ENCODE measurements at places on chromosomes 1 and 21.

- DNase-seq: no peak
Measured at GRCh38 chr1:65163201-65163805, 15.3 kb downstream of the AK4 start.

DNA sequence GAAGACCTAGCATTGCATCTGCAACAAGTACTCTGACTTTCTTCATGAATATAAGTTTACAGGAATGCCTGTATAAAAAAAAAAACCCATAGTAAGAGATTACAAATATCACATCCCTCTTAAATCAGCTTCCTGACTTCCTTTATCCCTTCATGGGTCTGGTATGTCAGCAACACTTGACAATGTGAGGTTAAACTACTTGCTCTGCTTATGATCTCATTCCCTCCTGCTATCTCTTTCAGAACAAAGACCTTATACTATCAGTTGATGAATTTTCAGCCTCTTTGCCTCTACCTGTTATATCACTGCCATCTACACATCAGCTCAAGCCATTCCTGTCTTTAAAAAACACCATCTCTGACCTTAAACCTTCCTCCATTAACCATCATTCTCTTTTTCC is 130.9 kb upstream of the SAMSN1 start:
- DNase-seq: no peak

DNA sequence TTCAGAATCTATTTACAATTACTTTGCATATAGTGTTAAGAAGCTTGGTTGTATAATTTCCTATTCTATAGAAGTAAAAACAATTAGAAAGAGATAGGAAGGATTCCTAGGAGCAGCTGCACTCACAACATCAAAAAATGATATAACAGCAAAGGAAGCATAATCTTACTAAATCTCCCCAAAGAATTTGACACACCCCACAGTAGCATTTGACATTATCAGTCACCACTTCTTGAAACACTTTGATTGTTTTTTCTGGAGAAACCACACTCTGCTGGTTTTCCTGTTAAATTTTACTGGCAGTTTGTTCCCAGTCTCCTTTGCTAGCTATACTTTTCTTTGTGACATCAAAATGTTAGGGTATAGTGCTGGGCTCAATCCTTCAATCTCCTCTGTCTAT is 100.8 kb upstream of the KIAA1614 start:
- no peak for DNase-seq

GRCh38 chr1:13517193-13517812 is 3.5 kb upstream of the LRRC38 start:
- peak; percentile 46 for DNase-seq

GRCh38 chr21:28627691-28628090 is 365.0 kb downstream of the LTN1 start:
- no peak for DNase-seq

DNA sequence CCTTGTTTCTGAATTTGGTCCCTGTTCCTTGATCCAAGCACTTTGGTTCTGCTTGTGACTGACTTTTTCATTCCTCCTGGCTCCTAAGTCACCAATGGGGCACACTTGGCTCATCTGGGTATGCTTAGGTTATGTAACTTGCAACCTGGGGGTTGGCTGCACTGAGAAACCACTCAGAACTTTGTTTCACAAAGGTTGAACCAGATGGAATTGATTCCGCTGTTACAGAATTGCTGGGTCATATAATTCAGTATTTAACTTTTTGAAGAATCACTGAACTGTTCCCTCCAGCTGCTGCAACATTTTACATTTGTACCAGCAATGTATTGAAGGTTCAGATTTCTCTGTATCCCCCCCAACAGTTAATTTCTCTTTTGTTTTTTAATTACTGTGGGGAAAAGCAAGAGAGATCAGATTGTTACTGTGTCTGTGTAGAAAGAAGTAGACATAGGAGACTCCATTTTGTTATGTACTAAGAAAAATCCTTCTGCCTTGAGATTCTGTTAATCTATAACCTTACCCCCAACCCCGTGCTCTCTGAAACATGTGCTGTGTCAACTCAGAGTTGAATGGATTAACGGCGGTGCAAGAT is 9.6 kb upstream of the NVL start:
- no peak for DNase-seq

GRCh38 chr1:7677111-7677510 is 94.0 kb upstream of the VAMP3 start:
- no peak for DNase-seq

DNA sequence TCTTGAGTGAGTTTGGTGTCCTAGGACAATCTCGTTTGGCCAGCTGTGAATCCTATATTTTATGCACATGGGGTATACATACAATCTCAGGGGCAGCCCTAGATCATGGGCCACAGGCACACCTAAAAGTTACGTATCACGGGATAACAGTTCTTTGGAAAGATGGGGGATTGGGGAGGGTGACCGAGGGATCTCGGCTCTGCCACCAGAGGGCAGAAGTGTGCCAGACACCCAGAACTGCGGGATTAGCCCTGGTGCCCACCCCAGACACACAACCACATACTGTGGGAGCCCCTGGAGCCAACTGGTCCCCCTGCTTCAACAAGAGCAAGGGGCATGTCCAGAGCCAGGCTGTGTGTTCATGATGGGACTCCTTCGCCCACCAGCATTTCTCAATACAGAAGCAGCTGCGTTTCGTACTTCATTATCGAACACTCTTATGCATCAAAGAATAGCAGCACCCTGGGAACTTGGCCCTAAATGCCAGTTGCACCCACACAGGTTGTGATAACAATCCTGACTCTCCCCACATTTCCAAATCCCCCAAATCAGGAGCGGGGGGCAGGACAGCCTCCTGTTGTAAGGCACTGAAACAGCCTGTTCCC is 37.4 kb downstream of the TMCO4 start:
- DNase-seq: peak; percentile 79

- no peak for DNase-seq
Measured at GRCh38 chr1:244653439-244654107, 647 bp downstream of the DESI2 start.

DNA sequence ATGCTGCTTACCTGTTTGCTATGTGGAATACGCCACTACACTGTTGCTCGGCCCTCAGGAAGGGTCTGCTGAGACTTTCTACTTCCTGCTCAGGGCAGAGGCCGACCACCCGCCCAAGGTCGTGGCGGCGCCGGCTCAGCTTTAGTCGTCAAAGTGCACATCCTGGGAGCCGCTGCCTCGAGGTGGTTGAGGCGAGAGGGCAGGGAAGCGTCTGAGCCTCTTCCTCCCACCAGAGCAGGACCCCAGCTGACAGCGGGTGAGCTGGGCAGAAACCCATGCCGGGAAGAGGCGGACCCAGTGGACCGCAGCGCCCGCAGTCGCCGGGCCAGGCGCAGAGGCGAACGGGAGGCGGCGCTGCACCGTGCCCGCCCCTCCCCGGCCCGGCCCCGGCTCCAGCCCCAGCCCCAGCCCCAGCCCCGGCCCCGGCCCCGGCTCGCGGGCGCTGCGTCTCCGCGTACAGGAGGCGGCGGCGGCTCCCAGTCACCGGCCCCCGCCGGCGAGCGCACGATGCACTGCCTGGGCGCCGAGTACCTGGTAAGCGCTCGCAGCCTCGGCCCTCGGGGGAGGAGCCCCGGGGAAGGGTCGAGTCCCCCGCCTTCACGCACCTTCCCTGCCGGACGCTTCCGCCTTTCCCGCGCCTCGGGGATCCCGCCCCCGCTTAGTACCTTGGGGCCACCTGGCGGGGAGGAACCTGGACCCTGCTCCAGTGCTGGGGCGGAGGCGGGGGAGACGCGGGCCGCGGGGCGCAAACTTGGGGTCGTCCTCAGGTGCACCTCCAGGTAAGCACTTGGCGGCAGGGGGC is at the start of gene SLC44A3:
SLC44A3 (plus strand) TSS at position 413 of the 802 bp plus-strand sequence; CDS start at position 508, 95 bp downstream.
- peak; percentile 53 for DNase-seq

DNA sequence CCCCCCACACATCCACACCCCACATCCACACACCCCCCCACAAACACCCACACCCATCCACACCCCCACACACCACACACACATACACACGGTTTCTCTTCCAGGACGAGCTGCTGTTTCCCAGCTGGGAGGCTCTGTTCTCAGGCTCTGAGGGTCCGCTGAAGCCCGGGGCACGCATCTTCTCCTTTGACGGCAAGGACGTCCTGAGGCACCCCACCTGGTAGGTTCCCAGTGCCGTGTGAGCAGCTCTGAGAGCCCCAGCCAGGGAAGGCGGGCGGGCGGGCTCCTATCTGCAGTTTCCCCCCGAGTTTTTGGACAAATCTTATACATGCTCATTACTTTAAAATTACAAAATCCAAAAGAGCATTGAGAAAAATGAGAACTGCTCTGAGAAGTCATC is 31.2 kb downstream of the SLC19A1 start:
- no peak for DNase-seq

DNA sequence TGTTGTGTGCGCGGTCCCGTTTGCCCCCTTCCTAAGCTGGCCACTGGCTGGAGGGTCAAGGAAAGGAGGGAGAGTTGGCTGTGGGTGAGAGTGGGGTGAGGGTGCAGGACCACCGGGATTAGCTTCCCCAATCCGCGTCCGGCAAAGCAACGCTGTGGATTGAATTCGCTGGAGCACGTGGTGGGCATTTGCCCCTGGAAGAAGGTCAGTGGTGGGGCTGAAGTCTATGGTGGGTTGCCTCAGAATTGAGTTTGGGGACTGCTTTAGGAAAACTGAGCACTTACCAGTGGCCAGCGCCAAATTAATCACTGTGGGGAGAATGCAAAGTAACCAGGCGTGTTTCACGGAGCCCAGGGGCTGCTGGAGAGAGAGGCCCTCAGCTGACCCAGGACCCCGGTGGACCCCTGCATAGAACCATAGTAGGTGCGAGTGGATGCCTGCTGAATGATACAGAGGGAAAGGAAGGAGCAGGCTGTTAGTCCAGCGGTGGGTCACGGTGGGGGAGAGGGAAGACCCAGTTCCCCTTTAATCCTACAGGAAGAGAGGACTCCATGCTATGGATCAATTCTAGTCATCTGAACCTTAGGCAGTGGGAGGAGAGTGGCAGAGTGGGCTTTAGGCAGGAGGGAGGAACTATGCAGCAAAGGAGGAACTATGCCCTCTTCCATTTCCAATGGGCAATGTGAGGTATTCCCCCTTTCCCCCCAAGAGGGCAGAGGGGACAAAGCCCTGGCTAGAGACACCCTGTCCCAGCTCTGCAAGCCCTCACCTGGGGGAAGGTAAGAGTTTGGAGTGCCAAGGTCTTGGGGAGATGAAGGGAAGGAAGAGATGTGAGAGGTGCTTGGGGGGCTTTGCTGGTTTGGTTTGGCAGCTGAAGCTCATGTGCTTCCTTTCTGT is 1.2 kb downstream of the TNFRSF8 start:
- DNase-seq: no peak

DNA sequence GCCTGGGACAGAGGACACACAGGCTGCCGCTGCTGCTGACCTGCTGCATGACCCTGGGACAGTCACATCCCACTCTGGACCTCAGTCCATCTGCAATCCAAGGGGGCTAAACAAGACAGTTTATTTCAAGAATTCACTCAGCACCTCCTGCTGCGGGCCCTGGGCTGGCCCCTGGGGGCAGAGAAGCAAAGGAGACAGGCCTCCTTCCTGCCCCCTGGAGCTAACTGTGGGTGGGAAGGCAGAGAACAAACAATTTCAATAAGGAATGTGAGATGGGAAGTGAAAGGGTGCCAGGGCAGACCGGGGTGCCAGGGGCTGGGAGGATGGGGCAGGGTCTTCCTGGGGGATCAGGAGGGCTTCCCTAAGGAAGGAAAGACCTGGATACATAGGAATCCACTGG is 60.0 kb downstream of the TAS1R2 start:
- DNase-seq: no peak

All from HuH-7 (cell line).